ENCODE measurements at places on chromosomes 1 and 21.
A peak's percentile ranks its signal among the peaks of the same experiment; 100 is the strongest.

- no peak for DNase-seq
Observed at GRCh38 chr1:169163059-169163458, 56.6 kb downstream of the ATP1B1 start.

DNA sequence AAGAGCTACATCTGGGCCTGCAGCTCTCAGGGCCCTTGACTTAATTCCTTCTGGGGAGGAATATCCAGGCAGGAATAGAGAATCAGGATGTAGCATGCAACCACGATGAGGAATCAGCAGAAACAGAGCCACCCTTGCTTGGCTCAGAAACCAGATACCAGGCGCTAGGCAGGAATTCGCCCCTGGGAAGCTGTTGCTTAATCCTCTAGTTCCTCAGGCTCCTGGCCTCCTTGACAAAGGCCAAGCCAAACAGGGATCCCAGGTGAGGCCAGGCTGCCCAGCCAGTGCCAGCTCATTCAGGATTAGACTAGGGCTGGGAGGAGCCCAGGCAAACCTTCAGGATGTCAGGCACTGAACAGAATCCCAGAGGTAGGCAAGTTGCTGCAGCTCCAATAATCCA is 48.2 kb upstream of the IRF2BP2 start:
- peak; percentile 9 for DNase-seq

- no peak for DNase-seq
Observed at GRCh38 chr1:234400773-234401172, 27.5 kb downstream of the COA6 start.

- no peak for DNase-seq
Observed at GRCh38 chr1:24827379-24828135, 82.3 kb downstream of the CLIC4 start.

DNA sequence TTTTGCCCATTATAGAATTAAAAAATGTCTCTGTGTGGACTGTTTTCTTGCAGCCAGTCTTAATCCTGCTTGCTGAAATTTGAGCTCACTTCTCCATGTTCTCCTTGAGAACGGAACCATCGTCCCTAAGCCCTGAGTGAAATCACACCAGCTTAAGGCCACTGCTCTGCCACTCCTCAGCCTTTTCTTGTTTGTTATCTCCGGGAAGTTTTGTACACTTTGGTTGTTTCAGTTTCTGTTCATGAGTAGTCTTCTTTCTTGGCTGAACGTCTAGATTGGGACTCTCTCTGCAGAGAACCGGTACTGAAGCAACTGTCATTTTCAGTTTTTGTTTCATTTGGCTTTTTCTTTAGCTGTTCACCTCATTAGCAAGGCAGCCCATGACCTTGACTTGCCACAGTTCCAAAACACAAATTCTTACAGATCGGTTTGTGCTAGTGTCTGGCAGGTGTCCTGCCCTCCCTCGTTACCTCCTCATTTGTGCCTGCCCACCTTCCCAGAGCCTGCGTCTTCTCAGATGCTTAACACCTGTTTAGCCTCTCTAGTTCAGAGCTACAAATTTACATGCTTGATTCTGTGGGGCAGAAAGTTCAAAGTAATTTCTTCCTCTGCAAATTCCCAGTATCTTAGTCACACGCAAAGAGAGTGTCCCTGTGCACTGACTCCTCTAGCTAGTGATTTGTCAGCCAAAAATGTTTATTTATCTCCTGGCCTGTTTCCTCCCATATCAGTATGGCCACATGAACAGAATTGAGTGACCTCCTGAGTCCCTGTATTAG is 12.4 kb downstream of the PSEN2 start:
- peak; percentile 77 for DNase-seq

GRCh38 chr1:2250721-2251281 is 22.7 kb downstream of the SKI start:
- no peak for DNase-seq

GRCh38 chr1:228224198-228225164 is 16.6 kb downstream of the OBSCN start:
- no peak for DNase-seq

GRCh38 chr21:38712071-38712470 is 93.7 kb upstream of the ETS2 start:
- DNase-seq: peak; percentile 43

- no peak for DNase-seq
Observed at GRCh38 chr1:220516722-220517042, 11.3 kb upstream of the MARK1 start.

DNA sequence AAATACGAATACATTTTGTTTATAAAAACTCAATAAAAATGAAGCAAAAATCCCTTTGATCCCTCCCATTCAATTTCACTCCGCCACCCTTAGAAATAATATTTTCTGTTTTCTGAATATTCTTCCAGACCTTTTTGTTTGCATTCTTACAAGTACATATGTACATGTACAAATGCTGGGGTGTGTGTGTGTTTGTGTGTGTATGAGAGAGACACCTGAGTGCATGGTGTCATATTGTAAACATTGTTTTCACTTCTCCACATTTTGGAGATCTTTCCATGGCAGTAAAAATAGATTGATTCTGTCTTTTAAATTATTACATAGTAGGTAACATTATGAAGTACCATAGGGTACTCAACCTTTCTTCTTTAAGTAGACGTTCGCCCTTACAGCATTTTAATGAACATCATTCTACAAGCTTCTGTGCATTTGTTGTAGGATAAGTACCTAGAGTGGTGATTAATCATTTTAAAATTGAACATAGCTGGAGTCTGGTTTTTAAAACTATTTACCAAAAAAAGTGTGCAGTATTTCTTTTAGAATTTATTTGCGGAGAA is 1.3 kb upstream of the MPC2 start:
- no peak for DNase-seq

- peak; percentile 24 for DNase-seq
Observed at GRCh38 chr1:90114521-90115141, 119.7 kb downstream of the ZNF326 start.

DNA sequence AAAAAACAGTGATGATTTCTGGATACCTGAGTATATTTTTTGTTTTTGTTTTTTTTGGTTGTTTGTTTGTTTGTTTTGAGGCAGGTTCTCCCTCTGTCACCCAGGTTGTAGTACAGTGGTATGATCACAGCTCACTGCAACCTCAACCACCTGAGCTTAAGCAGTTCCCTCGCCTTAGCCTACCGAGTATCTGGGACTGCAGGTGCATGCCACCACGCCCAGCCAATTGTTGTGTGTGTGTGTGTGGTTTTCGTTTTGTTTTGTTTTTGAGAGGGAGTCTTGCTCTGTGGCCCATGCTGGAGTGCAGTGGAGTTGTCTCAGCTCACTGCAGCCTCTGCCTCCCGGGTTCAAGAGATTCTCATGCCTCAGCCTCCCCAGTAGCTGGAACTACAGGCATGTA is 55.3 kb upstream of the RCC1 start:
- no peak for DNase-seq

DNA sequence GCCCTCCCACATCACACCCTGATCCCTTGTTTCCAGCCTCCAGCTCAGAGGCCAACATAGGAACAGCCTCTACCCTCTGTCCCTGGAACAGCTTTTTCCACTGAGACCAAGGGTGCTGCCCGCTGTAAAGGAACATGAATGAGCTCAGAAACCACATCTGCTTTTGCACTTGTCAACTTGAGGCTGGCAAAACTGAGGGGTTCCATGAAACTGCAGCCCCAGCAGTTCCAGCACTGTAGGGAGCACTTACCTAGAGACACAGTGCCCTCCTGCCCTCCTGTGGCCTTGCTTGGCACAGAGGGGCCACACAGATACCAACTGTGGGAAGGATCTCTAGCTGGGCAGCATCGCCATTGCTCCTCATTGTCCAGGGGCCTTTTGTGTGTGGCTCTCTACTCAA is 51.7 kb downstream of the ITPKB start:
- peak; percentile 19 for DNase-seq

DNA sequence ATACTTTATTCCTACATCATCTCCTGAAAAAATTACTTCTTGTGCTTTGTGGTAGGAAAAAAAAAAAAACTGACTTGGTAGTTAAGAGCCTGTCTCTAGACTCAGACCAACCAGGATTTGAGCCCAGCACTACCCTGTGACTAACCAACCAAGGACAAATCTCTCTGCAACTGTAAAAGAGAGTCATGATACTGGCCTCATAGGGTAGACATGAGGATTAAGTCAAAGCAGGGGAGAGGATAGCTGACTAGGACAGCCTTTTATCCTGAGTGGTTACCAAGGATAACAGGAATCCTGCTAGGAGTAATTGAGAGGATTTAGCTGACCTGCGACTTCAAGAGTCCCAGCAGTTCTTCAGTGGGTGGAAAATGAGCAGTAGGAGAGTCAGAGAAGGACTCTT is 112.8 kb downstream of the C1orf21 start:
- no peak for DNase-seq

DNA sequence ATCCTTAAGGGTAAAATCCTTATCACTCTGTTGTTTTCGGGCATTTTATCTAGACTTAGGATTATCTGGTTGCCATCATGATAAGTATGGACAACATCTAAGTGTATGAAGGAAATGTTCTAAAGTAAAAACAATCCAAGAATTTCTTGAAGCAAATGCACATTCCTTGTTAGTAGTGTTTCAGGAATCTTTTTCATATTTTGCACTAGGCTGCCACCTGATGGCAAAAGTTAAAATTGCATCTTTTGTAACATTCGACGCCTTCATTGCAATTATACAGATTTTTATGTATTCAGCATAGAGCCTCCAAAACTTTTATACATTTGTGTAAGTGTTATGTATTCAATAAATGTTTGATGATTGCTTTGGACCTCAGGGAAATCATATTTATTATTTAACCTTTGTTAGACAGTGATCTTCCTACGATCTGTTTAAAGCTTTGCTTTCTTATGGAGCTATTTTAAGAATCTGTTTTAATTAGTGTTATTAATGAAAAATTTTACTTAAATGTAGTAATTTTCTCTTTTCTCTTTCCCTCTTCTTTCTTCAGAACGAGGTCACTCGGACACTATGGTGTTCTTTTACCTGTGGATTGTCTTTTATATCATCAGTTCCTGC is 49.4 kb upstream of the KIAA1614 start:
- DNase-seq: peak; percentile 25

GRCh38 chr1:112594208-112594876 is 24.6 kb downstream of the ST7L start:
- no peak for DNase-seq

DNA sequence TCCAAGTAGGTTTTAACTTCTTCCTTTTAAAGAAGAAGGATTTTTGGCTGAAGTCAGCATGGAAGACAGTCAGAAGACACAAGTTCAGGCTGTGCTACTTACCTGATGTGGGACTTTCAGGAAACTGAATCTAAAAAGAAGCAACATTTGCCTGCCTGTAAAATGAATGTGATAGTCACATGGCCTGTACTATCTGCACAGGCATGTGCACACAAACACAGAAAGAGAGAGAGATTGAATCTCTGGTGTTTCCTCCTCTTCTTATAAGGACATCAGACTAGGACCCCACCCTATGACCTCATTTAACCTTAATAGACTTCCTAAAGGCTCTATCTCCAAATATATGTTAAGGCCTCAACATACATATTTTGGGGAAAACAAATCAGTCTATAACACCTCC is 542.9 kb downstream of the PLPP3 start:
- no peak for DNase-seq

DNA sequence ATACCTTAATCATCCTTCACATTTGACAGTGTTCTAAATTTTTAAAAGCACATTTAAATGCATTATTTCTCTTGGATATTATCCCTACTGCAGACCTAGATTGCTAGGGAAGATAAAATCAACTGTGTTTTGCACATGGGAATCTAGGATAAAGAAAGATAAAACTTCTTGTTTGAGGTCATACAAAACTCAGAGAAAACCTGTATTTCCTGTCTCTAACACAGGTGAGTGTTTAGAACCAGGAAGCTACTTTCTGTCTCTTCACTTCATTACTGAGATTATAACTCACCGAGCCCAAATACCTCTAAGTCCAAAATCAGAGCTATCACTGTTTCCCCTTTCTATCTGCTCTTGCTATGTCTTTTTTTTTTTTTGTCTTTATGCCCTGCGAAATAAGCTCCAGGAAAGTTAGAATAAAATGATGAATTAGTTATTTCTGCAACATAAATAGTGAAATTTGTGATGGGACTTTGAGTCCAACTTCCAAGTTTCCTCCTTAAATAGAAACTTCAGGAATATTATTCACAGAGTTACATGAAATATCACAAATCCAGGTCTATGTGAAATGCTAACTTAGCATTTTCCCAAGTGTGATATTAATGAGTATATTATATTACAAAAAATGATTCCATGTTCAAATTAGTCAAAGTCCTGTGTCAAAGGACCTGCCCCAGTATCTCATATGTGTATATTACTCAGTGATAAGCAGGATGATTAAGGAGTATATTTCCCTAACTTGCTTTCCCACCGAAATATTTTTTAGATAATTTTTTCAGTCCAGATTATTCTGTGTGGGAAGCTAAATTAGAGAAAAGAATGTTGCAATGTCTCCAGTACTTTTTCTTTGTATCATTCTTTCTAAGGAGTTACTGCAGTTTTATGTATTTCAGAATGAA is 226.4 kb downstream of the PLA2G4A start:
- DNase-seq: no peak

GRCh38 chr1:94039514-94039870 is 81.5 kb downstream of the ABCA4 start:
- DNase-seq: peak; percentile 17

- DNase-seq: no peak
Observed at GRCh38 chr21:43282358-43283120, 113.7 kb downstream of the CRYAA start.

DNA sequence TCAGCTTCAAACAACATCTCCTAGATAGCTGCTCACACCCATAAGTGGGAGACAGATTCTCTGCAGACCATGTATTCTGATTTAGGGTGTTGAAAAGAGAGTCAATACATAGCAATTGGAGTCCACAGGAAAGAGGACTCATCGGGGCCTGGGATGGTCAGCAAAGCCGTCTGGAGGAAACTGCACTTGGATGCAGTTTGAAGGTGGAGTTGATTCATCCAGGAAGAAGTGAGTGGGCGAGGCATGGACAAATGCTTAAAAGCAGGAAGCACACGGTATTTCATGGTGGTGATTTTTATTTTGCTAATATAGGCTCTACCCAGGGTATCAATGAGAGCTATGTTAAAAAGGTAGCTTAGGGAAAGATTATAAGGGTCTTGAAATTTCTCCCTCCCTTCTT is 36.8 kb upstream of the DIRAS3 start:
- DNase-seq: no peak

GRCh38 chr1:17494114-17494729 is 45.3 kb upstream of the ARHGEF10L start:
- peak; percentile 63 for DNase-seq

GRCh38 chr1:87230501-87230900 is 98.2 kb upstream of the LMO4 start:
- DNase-seq: no peak

GRCh38 chr21:17900990-17901385 is 81.8 kb upstream of the C21orf91 start:
- DNase-seq: no peak

GRCh38 chr1:34885405-34886247 is 26.1 kb upstream of the SMIM12 start:
- no peak for DNase-seq

GRCh38 chr21:35470522-35470921 is 421.4 kb upstream of the RUNX1 start:
- peak; percentile 46 for DNase-seq

GRCh38 chr1:102241431-102242338 is 245.0 kb upstream of the OLFM3 start:
- DNase-seq: peak; percentile 93
